ENCODE measurements at places on chromosomes 13 and 19.

- DNase-seq, result no peak
Measured at GRCh38 chr13:27665333-27665732, 43.6 kb downstream of the POLR1D start.

- DNase-seq, result no peak
Measured at GRCh38 chr13:108086678-108087077, 128.7 kb downstream of the LIG4 start.

GRCh38 chr19:4370418-4371041, 27.2 kb downstream of the MPND start:
- no peak for DNase-seq

DNA sequence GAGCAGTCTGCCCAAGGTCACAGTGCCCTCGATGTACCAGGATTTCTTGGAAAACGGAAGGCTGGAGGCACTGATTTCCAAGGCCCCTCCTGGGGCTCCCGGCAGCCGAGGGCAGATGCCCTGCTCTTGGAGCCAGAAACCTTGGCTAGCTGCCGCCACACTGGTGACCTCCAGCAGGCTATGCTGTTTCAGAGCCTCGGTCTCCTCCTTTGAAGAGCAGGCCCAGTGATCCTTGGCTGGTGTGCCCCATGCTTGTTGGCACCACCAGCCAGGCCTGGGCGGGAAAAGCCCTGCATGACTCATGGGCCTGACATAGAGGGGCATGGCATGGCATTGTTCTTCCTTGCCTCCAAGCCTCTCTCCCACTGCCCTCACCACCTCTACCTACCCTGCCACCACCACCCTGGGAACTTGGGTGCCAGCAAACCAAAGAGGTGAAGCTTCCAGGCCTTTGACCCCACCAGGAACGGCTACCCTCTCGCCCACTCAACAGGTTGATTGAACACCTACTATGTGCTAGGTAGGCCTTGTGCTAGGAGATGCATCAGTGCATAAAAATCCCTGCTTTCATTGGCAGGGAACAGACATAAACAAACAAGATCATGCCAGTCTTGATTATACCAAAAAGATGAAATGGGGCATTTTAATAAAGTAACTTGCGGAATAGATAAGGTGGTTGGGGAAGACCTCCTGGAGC, 1.6 kb upstream of the CLEC11A start:
- no peak for DNase-seq

DNA sequence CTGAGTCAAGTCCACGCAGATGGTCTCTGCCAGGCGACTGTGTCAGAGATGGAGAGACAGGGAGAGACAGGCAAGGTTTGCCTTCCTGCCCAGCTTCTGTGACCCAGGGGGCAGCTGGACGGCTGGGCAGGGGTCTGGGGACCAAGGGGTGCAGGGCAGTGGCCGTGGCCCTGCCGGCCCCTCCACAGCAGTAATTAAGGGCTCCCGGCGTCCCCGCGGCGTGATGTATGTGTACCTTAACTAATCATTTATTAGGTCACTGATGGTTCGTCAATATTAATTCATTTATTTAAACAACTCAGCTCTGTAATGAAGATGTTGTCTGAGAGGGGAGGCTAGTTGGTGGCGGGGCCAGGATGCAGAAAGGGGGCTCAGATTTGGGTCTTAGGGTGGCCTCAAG, 28.6 kb upstream of the TCF3 start:
- no peak for DNase-seq

DNA sequence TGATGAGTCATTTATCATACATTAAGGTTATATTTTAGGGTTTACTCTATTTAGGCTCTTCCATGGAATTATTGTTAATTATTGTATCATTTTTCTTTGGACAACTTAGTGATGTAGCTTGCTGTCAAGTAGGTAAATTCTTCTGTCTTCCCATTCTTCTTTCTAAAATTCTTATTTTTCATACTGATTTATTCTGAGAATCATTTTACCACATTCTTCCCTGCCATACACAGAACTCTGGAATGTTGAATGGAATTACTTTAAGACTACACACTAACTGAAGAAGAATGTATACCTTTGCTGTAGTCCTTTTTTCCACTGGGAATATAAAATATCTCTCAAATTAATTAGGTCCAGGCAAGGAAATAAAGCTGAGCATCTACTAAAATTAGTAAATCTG, 24.5 kb upstream of the SLC7A1 start:
- no peak for DNase-seq

- DNase-seq, result peak; percentile 40
Measured at GRCh38 chr19:2533686-2534422, 57.9 kb downstream of the GADD45B start.
